ENCODE measurements at places on chromosomes 12 and 14.

DNA sequence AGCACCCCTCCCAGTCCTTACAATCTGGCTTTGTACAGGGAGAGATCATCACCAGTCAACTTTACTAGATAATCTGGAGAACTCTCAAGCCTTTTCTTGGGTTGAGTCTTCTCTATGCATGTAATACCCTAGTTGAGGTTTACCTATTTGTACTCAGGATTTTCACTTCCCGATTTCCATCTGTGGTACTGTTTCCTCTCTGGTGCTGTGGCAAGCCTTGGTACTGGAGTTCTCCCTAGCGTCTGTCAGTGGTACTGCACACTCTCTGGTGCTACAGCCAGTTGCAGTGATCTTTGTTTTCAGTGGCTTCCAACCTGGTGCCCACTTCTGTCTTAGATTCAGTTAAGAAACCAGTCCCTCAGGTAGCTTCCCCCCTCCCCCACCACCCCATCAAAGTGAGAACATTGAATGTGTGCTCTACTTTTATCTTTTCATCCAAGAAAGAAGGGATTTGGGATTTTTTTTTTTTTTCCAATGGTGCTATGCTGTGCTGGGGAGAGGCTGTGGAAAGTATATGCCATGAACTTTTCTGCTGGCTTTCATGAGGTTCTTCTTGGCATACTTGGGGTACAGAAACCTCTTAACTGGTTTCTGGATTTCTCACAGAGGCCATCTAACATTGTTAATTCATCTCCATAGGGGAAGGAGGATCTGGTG lies 69.4 kb upstream of the EVL start:
- DNase-seq: no peak

- DNase-seq: no peak
Measured at GRCh38 chr12:121451961-121452339, 52.0 kb downstream of the RNF34 start.

GRCh38 chr14:33734387-33734786 lies 216.5 kb downstream of the EGLN3 start:
- no peak for DNase-seq

- peak; percentile 5 for DNase-seq
Measured at GRCh38 chr12:94753036-94753679, 102.8 kb upstream of the TMCC3 start.

DNA sequence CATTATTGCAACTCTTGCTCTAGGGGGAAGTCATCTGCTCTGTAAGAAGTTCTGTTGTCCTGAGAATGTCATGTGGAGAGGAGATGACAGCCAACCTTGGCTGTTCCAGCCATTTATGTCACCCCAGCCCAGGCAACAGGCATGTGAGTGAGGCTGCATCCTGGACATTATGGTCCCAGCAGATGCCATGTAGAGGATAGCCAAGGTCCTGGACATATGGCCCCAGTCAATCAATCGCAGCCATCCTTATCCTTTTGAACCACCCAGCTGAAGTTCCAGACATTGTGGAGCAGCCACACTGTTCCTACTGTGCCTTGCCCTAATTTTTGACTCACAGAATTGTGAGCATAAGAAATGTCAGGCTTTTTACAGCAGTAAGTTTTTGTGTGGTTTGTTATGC lies 84.9 kb downstream of the AVPR1A start:
- no peak for DNase-seq

GRCh38 chr12:106301241-106301610 lies 1.3 kb upstream of the TCP11L2 start:
- DNase-seq: no peak

- peak; percentile 19 for DNase-seq
Measured at GRCh38 chr12:614411-614970, 48.8 kb downstream of the NINJ2 start.

- DNase-seq: no peak
Measured at GRCh38 chr12:127582074-127582473, 684.9 kb upstream of the TMEM132C start.

DNA sequence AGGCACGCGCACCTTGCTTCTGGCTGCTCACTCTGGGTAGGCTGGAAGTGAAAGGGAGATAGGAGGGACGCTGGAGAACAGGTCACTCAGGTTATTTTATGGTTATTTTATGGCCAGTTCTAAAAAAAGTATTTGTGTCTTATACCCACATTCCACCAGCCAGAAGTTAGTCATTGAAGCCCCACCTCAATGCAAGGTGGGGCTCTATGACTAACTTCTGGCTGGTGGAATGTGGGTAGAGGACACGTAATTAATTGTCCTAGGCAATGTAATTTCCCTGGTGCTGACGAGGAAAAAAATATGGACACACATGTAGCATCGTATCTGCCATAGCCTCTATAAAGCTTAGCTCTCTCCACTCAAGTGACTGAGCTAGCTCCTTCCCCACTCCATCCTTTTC lies 104.9 kb downstream of the PDZRN4 start:
- DNase-seq: no peak

DNA sequence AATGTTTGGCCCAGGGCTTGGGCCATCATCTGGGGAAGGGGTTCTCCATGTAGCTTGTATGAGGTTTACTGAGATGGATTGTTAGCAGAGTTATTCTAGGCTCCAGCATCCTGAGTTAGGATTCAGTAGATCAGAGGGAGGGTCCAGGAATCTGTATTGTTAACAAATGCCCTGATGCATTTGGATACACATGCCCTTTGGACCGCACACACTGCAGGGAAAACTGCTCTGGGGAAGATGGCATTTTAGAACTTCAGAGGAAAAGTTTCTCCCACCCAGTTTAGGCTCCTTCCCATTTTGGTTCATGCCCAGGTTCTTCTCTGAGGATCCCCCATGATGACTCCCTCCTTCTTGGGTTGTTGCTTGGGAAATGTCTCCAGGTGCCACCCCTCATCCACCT lies 193.3 kb downstream of the KTN1 start:
- no peak for DNase-seq

DNA sequence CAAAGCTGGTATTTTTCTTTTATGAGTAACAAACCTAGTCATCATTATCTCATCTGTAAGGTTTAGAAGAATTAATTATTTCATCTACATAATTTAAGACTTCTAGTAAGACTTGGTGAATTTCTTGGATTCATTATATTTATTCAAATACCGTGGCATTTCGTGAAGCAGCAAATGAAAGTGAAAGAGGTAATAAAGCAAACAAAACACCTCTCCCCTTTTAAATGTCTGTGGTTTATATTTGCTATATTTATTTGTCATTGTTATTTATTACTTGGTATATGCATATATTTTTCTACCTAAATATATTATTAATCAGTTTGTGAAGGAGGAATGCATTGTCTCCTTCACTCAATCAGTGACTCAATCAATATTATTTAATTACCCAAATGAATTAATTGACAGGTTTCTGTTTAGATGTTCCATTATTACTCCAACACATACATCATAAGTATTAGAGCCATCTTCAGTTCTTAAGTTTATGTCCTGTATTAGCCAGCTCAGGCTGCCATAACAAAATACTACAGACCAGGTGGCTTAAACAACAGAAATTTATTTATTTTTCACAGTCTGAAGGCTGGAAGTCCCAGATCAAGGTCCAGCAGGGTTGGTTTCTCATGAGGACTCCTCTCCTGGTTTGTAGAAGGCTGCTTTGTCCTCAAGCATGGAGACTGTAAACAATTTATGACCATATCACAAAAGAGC lies 6.6 kb downstream of the CFAP54 start:
- no peak for DNase-seq

GRCh38 chr14:91228112-91229004 lies 16.1 kb downstream of the GPR68 start:
- DNase-seq: no peak

GRCh38 chr12:83985084-83985483 lies 927.5 kb downstream of the SLC6A15 start:
- no peak for DNase-seq

- DNase-seq: no peak
Measured at GRCh38 chr14:88029500-88029899, 24.6 kb downstream of the GPR65 start.

DNA sequence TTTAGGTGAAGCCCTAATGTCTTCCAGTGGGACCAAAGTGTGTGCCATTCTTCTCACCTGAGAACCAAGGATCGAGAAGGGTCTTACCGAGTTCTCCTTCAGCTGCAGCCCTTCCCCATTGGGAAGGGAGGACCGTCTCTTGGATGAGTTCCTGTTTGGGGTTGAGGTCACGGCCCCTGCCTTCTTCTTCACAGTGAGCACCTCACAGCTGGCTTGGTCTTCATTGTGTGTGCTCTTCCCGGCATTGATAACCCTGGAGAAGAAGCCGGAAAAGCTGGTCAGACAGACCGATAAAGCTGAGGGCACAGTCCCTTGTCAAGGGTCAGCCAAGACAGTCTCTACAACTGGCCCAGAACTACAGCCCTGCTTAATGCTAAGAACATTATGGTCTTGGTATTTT lies 102.9 kb downstream of the PPM1H start:
- DNase-seq: no peak

- DNase-seq: no peak
Measured at GRCh38 chr12:54351341-54351740, 12.9 kb downstream of the GPR84 start.

DNA sequence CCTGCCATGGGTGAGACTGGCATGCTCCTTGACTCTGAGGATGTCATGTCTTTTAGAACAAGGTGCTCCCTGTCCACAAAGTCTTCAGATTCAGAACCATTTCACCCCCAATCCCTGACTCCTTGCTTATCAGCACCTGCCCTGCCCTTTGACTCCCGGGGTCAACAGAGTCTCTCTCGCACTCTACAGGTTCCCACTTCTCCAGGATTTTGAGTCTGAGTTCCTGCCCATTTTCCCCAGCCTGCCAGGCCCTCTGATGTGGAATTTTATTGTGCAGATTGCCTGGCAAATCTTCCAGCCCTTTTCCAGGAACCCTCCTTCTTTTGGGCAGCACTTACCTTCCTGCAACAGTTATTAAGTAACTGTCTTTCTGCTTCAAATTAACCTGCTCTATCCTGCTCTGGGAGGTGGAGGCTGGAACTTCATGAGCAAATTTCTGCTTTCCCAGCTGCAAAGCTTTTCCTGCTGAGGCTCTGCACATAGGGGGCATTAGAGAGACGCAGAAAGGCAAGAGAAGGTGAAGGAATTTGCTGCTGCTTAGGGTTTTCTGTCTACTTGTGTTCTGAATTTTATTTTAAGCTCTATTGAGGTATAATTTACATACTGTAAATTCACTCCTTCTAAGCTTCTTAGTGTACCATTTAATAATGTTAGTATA lies 259.1 kb downstream of the PCNX1 start:
- no peak for DNase-seq

DNA sequence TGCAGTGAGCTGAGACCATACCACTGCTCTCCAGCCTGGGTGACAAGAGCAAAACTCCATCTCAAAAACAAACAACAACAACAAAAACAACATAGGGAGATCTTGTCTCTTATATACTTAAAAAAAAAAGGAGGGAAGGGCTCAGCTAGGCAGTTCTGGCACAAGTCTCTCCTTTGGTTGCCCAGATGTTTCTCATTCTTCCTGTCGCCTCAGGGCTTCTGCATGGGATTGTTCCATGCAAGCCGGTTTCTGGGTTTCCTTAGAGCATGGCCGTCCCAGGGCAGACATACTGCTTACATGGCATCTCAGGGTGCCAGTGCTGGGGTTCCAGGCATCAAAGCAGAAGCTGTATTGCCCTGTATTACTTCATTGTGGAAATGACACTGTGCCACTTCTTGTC lies 5.2 kb upstream of the SLC8B1 start:
- DNase-seq: no peak

- no peak for DNase-seq
Measured at GRCh38 chr14:99389174-99389826, 91.4 kb downstream of the SETD3 start.

- DNase-seq: no peak
Measured at GRCh38 chr14:20219033-20219432, 4.5 kb upstream of the OR11H6 start.

GRCh38 chr12:106249411-106250135 lies 1.8 kb upstream of the CKAP4 start:
- DNase-seq: no peak

Data from anterior cingulate cortex (tissue), 58 donors.